ENCODE measurements at places on chromosomes 4 and X.

GRCh38 chr4:7518871-7519637 is 84.3 kb upstream of the PSAPL1 start:
- peak; percentile 89 for DNase-seq

GRCh38 chr4:156594624-156595023 is 377.0 kb downstream of the PDGFC start:
- peak; percentile 80 for DNase-seq

GRCh38 chr4:17109126-17109525 is 210.7 kb upstream of the LDB2 start:
- DNase-seq: no peak

GRCh38 chr4:124177647-124178425 is 534.7 kb downstream of the ANKRD50 start:
- no peak for DNase-seq

DNA sequence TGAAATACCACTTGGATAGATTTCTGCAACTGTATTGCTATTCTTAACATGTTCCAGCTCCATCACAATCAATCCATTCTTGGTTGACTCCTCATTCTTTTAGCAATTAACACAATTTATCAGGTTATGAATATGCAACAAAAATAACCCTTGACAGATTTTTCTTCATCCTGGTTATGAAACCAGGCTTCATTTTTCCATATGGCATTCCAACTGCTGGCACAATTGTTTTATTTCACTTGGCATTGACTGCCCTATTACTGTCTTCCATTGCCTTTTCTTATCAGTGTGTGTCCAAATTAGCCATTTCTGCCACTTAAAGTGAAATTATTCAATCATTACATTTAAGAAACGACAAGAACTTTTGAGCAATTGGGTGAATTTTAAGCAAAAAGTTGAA is 388.8 kb upstream of the EPHA5 start:
- DNase-seq: peak; percentile 64

DNA sequence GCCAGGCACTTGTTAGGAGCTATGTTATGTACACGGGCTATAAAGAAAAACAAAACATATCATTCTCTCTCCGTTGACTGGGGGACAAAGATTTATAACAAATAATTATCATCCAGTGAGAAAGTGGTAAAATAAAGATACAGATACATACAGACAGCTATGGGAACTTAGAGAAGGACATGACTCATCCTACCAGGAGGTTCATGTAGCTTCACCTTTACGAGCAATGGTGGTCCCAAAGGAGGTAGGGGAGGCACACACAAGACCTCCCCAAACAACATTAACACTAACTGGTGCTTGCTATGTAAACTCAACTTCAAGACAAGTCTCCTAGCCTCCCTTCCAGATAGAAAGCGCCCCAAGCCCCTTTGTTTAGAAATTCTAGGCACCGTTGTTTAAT is 8.9 kb downstream of the AMBN start:
- no peak for DNase-seq

- DNase-seq: no peak
Measured at GRCh38 chrX:21735038-21735767, 22.7 kb downstream of the SMPX start.

DNA sequence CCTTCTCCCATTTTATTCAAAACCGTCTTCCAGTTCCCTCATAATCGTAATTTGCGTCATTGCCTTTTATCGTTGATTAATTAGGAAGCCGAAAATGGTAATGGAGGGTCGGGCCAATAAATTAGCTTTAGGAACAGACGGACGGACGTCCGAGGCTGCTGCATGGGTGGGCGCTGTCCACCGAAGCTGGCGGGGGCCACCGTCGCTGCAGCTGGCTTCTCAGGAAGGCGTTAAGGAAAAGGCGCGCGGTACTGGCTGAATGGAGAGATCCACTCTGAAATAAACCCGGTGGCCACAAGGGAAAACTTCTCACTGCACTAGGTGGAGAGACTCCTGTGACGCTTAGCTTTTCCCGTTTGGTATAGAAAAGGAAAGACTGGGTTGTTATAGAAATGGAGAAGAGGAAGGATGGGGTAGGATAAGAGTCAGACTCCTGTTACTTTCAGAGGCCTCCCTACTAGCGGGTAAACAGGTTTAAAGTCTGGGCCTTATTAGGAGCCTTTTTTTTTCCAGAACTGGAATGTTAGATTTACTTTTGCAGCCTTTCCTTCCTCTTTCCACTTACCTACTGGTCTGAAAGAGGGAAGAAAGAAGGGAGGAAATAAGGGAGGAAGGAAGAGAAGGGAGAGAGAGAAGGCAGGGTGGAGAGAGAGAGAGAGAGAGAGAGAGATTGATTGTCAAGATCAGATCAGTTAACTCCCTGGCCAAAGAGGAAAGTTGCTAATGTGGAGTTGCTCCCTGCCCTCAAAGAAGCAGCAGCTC is 11.3 kb upstream of the PRDM8 start:
- no peak for DNase-seq

DNA sequence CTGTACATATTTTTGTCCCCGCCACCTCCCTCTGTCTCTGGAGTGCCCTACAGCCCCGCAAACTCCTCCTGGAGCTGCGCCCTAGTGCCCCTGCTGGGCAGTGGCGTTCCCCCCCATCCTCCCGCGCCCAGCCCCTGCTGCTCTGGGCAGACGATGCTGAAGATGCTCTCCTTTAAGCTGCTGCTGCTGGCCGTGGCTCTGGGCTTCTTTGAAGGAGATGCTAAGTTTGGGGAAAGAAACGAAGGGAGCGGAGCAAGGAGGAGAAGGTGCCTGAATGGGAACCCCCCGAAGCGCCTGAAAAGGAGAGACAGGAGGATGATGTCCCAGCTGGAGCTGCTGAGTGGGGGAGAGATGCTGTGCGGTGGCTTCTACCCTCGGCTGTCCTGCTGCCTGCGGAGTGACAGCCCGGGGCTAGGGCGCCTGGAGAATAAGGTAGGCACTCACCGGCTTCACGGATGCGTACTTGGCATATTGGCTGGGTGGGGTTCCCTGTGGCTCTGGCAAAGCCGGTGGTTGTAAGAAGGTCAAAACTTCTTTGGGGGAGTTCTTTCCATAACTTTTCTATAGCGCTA is 653 bp downstream of the HHIP start:
- DNase-seq: no peak

DNA sequence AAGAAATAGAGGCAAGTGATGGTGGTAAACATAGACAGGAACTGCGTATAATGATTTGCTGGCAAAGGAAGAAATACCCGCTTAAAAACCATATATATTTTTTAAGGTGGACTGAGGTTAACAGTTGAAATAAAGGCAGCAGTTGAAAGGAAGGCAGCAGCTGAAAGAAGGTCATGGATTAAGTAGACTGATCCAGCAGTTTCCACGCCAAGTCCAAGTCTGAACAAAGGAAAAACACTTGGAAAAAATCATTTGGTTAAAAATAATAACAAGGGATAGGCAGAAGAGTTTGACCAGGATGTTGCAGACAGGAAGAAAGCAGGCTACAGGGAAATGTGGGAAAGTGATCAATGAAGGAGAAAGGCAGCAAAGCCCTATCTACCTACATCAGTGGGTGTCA is 93.6 kb downstream of the AMELX start:
- no peak for DNase-seq

GRCh38 chr4:153884325-153884724 is 95.4 kb upstream of the SFRP2 start:
- no peak for DNase-seq

DNA sequence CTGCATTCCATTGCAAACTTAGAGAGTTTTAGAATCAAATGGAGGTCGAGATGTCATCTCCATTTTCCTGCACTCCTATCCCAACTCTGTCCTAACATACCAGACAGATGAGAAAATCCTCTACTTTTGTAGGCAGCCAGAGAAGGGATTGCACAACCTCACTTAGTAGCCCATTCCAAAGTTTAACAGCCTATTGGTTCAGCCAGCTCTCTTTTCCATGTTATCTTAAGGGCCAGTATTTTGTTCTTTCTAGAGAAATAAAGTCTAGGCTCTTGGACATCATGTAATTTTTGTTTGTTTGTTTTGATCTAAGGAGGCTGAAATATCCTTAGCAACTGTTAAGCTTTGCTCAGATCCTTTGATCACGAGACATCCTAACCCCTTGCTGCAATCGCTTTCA is 173.0 kb downstream of the COX18 start:
- no peak for DNase-seq

DNA sequence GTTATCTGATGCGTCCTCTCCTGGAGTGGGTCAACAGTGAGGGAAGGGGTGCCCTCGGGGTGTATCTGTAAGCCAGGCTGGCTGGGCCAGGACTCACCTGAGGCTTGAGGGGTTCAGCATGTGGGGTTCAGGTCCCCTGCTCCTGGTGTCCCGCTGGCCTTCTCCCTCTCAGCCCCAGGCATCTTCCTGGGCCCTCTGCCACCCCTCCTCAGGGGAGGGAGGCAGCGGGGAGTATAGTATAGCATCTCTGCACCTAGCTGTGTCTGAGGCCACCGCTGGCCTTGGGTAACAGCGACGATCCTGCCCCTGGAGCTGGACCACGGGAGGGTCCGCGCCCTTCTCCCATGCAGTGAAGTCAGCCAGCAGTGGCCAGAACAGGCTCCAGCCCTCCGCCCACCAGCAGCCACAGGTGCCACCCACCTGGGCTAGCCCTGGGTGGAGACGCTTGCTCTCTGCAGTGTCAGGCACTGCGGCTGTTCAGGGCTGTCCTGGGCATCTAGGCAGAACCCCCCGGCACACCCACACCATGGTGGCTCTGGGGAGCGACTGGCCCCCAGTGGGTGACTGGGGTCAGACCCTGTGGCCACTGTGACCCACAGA is 110.7 kb upstream of the NKX1-1 start:
- DNase-seq: no peak

GRCh38 chr4:189802884-189803283 is 137.8 kb upstream of the FRG1 start:
- DNase-seq: no peak

- DNase-seq: no peak
Measured at GRCh38 chr4:38534344-38535045, 129.5 kb upstream of the KLF3 start.

GRCh38 chrX:40729598-40730584 is 5.5 kb downstream of the MED14 start:
- DNase-seq: no peak

- peak; percentile 67 for DNase-seq
Measured at GRCh38 chrX:84216406-84216805, 28.4 kb upstream of the RPS6KA6 start.

- DNase-seq: no peak
Measured at GRCh38 chrX:109384699-109385098, 97.2 kb downstream of the GUCY2F start.

DNA sequence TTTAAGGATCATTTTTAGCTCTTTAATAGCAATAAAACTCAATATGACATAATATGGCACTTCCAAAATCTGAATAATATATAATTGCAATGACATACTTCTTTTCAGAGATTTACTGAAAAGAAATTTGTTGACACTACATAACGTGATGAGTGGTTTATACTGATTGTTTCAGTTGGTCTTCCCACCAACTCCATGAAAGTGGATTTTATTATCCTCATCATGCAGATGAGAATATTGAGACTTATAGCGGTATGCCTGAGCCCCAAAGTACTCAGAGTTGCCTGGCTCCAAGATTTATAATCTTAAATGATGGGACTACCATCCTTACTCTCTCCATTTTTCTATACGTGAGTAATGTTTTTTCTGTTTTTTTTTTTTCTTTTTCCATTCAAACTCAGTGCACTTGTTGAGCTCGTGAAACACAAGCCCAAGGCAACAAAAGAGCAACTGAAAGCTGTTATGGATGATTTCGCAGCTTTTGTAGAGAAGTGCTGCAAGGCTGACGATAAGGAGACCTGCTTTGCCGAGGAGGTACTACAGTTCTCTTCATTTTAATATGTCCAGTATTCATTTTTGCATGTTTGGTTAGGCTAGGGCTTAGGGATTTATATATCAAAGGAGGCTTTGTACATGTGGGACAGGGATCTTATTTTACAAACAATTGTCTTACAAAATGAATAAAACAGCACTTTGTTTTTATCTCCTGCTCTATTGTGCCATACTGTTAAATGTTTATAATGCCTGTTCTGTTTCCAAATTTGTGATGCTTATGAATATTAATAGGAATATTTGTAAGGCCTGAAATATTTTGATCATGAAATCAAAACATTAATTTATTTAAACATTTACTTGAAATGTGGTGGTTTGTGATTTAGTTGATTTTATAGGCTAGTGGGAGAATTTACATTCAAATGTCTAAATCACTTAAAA is 15.3 kb downstream of the ALB start:
- no peak for DNase-seq

DNA sequence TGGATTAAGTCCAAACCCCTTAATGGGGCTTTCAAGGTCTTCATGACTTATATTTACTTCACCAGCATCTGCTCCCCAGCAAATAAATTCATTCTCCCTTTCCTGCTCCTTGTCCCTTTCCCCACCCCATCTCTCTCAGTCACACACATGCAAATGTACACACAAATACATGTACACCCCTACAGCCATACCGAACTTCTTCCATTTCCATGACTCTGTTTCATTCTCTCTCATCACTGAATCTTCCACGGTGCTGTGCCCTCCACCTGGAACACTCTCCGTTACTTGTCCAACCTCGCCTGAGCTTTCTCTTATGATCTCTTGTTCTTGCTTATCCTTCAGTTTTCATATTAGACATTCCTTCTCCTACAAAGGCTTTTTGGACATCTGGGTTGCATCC is 22.0 kb upstream of the RPA4 start:
- no peak for DNase-seq

- DNase-seq: no peak
Measured at GRCh38 chrX:122218666-122219065, 965.4 kb upstream of the GRIA3 start.

GRCh38 chr4:118758293-118758692 is 73.1 kb downstream of the METTL14 start:
- no peak for DNase-seq

GRCh38 chr4:17531538-17532285 is 16.7 kb downstream of the CLRN2 start:
- no peak for DNase-seq

GRCh38 chr4:22202975-22203710 is 254.6 kb upstream of the KCNIP4 start:
- no peak for DNase-seq

GRCh38 chrX:100081503-100081902 is 328.6 kb downstream of the PCDH19 start:
- no peak for DNase-seq

GRCh38 chrX:124348182-124348581 is 1.8 kb downstream of the SH2D1A start:
- no peak for DNase-seq

GRCh38 chr4:53123819-53124218 is 242.0 kb downstream of the SCFD2 start:
- DNase-seq: no peak

- DNase-seq: no peak
Measured at GRCh38 chrX:45749375-45749774, 548.7 kb upstream of the DIPK2B start.

DNA sequence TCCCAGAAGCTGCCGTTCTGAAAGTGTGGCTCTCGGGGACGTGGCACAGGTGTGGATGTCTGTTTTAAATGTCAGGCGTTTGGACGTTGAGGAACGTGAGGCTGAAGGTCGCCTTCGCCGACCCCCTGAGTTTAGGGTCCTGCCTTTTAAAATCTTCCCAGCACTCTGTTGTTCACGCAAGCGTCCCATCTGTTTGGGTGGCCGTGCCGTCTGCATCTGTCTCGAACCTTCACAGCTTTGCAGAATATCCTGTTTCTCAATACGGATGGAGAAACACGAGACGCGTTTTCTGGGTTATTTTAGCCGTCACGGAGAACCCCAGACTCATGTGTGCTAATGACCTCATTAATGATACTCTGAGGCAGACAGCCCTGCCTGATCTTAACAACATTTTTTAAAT is 31.5 kb downstream of the SHOX start:
- DNase-seq: no peak

GRCh38 chr4:2642968-2643367 is 106.5 kb downstream of the FAM193A start:
- no peak for DNase-seq

Data from cerebellar cortex (tissue), 1 donor.